ENCODE measurements at places on chromosomes 4 and X. TPM values are rescaled to one million over a fixed set of nuclear protein-coding genes. Genes with fewer than 3 reads are reported as not detected.

Gene PAGE5
- polyA plus RNA-seq: 0.65 TPM

Gene TMEM144
- polyA plus RNA-seq: 0.56 TPM

Gene RBM47
- polyA plus RNA-seq: 16.5 TPM

Gene PLAC1
- not detected for polyA plus RNA-seq

- no peaks in the 10 kb centered on the region for H3K27me3 ChIP-seq
- H3K4me1 ChIP-seq: no peaks in the 10 kb centered on the region
- H3K36me3 ChIP-seq: no peaks in the 10 kb centered on the region
These were observed 23.3 kb downstream of the TLR8 start for GRCh38 chrX:12929701-12930100.

DNA sequence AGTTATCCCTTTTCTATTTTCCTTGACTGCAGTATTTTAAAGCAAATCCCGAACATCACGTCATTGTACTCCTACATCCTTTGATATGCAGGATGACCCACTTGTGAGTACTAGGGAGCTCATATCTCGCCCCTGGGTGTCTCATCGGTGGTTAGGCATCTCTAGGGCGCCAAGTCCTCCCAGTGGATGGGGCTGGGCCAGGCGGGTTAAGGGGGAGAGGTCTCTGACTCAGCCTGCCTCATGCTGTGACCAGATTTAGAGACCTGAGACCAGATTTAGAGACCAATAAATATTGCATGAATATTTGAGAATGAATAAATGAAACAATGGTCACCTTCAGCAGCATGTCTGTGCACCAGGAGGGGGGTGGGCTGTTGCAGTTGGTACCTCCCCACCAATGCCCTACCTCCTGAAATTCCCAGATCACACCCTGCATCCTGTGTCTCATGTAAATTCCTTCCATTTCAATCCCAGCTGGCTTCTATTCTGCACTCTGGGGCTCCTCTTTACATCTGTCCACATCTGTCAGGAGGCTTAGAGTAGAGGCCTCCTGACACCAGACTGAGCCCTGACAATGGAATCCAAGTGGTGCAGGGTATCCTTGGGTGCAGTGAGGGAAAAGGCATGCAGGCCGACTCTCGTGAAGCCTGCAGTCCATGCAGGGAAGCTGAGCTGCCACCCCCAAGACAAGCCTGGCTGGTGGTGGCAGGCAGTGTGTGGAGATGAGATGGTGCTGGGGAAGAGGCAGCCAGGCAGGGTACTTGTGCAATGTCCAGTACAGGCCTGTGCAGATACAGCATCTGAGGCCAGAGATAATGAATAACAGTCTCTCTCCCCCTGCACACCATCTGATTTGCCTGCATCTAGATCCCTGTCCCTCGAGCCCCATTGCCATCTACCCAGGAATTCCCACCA is 5.2 kb downstream of the APLN start:
- no peak overlapping the region for H3K4me3 ChIP-seq
- no peak for DNase-seq
- H3K27ac ChIP-seq: no peak overlapping the region
- H3K36me3 ChIP-seq: no peaks in the 10 kb centered on the region
- peaks cover 3% of the 10 kb centered on the region for H3K27me3 ChIP-seq
- peaks cover 27% of the 10 kb centered on the region for H3K4me1 ChIP-seq

DNA sequence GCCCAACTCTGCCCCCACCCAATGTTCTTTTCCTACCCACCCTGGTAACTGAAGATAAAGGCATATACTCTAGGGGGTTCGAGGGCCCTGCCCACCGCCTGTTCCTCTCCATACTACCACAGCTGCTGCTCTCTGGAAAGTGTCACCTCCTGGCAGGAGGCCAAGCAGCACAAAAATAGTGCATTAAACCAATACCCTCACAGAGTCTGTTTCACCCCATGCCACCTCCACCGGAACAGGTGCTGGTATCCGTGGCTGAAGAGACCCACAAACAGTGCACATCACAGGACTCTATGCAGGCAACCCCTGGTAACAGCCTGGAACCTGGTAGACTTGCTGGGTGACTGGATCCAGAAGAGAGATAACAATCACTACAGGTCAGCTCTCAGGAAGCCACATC is 85.1 kb upstream of the CTSO start:
- no peaks in the 10 kb centered on the region for H3K36me3 ChIP-seq
- no peak overlapping the region for H3K27ac ChIP-seq
- no peaks in the 10 kb centered on the region for H3K4me1 ChIP-seq
- no peak for DNase-seq
- no peaks in the 10 kb centered on the region for H3K27me3 ChIP-seq

GRCh38 chrX:22296871-22297270 is 24.2 kb downstream of the CBLL2 start:
- no peak overlapping the region for H3K27ac ChIP-seq
- no peaks in the 10 kb centered on the region for H3K27me3 ChIP-seq
- H3K36me3 ChIP-seq: no peaks in the 10 kb centered on the region
- H3K4me3 ChIP-seq: no peak overlapping the region
- H3K4me1 ChIP-seq: no peaks in the 10 kb centered on the region
- DNase-seq: no peak

- no peak overlapping the region for H3K4me3 ChIP-seq
- no peaks in the 10 kb centered on the region for H3K4me1 ChIP-seq
- peaks cover 8% of the 10 kb centered on the region for H3K36me3 ChIP-seq
- DNase-seq: no peak
These were observed 34.1 kb downstream of the YIPF6 start for GRCh38 chrX:68532831-68533533.

DNA sequence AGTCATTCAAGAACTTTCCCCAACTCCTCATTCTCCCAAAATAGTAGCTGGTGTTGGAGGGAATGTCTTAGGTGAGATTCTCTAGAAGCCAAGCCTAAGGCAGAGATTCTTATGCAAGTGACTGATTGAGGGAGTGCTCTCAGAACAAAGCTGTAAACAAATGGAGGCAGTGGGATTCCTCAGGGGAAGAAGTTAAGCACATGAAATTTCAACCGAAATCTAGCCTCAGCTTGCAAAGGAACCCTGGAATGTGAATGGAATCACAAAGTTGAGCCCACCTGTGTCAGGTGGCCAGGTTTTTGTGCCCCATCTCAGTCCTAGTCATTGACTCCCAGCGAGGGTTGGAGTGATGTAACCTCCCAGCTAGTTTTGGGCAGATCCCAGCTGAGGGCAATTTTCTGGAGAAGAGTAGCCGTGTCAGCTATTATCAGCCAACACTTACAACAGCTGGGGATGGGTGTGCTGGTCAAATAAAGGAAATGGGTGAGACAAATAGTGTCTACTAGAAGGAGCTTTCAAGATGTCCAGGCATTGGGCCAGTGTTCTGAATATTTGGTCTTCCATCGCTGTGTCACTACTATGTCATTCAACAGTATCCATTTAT is 29.7 kb upstream of the FGF2 start:
- H3K27me3 ChIP-seq: no peaks in the 10 kb centered on the region
- H3K36me3 ChIP-seq: no peaks in the 10 kb centered on the region
- no peaks in the 10 kb centered on the region for H3K4me1 ChIP-seq
- no peak overlapping the region for H3K4me3 ChIP-seq
- no peak for DNase-seq
- no peak overlapping the region for H3K27ac ChIP-seq

- H3K4me1 ChIP-seq: no peaks in the 10 kb centered on the region
- no peak for DNase-seq
- no peaks in the 10 kb centered on the region for H3K36me3 ChIP-seq
- H3K27ac ChIP-seq: no peak overlapping the region
- no peak overlapping the region for H3K4me3 ChIP-seq
- H3K27me3 ChIP-seq: peaks cover 4% of the 10 kb centered on the region
These were observed 316.0 kb downstream of the ADAM29 start for GRCh38 chr4:175234162-175234561.

- no peak for DNase-seq
- no peaks in the 10 kb centered on the region for H3K36me3 ChIP-seq
These were observed 10.5 kb upstream of the EIF4E start for GRCh38 chr4:98939438-98939837.

- DNase-seq: no peak
- H3K4me1 ChIP-seq: no peaks in the 10 kb centered on the region
- no peaks in the 10 kb centered on the region for H3K36me3 ChIP-seq
- no peaks in the 10 kb centered on the region for H3K27me3 ChIP-seq
- H3K27ac ChIP-seq: no peak overlapping the region
These were observed 67.6 kb upstream of the IGSF1 start for GRCh38 chrX:131356725-131357124.

Measured in liver (tissue), 10 donors.